ENCODE measurements at places on chromosomes 7 and 10. TPM values are rescaled to one million over a fixed set of nuclear protein-coding genes. Genes with fewer than 3 reads are reported as not detected.

SRGN gene
- total RNA-seq = 96.3 TPM

CPXM2 gene
- not detected for total RNA-seq

AS3MT gene
- 3.2 TPM for total RNA-seq

EPDR1 gene
- 76.1 TPM for total RNA-seq

LIPJ gene
- not detected for total RNA-seq

KLLN gene
- total RNA-seq = 0.48 TPM

OR2A5 gene
- total RNA-seq = not detected

ASB4 gene
- 0.15 TPM for total RNA-seq

SYCE1 gene
- total RNA-seq = not detected

MMP21 gene
- 0.03 TPM for total RNA-seq

MICU1 gene
- 52.4 TPM for total RNA-seq

EGR2 gene
- 0.29 TPM for total RNA-seq

OR2A12 gene
- not detected for total RNA-seq

PNLIPRP2 gene
- 0.06 TPM for total RNA-seq

CH25H gene
- total RNA-seq = 0.64 TPM

FRAT1 gene
- total RNA-seq = 1.1 TPM

FLNC gene
- 3.4 TPM for total RNA-seq

NFE2L3 gene
- 7.5 TPM for total RNA-seq

POMZP3 gene
- total RNA-seq = 23.8 TPM

GIMAP7 gene
- total RNA-seq = not detected

MGMT gene
- 7.2 TPM for total RNA-seq

LDB1 gene
- total RNA-seq = 34.7 TPM

DNAJC12 gene
- 56.6 TPM for total RNA-seq

CARD11 gene
- 1.8 TPM for total RNA-seq

COL13A1 gene
- 0.31 TPM for total RNA-seq

PLXDC2 gene
- total RNA-seq = 0.03 TPM

PFKFB3 gene
- total RNA-seq = 120 TPM

GLI3 gene
- 0.30 TPM for total RNA-seq

VSIR gene
- 25.5 TPM for total RNA-seq

VIM gene
- 1,709 TPM for total RNA-seq

PRKCQ gene
- 4.1 TPM for total RNA-seq
